ENCODE measurements at places on chromosomes 1 and 21.

DNA sequence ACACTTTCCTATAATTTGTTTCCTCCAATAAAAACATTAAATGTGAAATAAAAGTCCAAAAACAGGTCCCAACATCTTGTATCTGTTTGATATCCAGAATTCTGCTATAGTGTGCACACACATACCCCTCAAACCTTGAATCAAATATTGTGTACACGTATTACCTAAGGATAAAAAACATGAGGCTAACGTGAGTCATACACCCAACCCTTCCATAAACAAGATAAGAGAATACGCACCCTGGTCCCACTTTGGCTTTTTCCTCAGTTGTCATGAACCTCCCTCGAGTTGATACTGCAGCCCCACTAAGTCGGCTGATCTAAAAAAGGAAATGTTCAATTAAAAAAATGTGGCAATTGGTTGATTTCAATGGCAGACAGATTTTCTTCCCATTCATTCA lies 5.2 kb downstream of the KHDC4 start:
- DNase-seq: peak; percentile 41

GRCh38 chr1:47230692-47231300 lies 1.2 kb downstream of the TAL1 start:
- DNase-seq: no peak

GRCh38 chr1:17717594-17718535 lies 37.3 kb upstream of the ACTL8 start:
- DNase-seq: no peak

DNA sequence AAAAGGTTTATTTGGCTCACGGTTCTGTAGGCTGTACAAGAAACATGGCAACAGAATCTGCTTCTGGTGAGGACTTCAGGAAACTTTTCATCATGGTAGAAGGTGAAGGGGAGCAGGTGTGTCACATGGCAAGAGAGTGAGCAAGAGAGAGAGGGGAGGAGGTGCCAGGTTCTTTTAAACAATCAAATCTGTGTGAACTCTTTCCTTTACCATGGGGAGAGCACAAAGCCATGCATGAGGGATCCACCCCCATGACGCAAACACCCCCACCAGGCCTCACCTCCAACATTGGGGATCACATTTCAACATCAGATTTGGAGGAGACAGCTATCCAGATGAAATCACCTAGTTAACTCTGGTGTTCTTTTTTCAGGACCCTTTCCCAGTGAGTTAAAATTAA lies 103.6 kb downstream of the GALNT2 start:
- no peak for DNase-seq

- no peak for DNase-seq
Measured at GRCh38 chr21:32757804-32758203, 13.8 kb downstream of the PAXBP1 start.

GRCh38 chr1:194833111-194833510 lies 1646.7 kb upstream of the B3GALT2 start:
- DNase-seq: no peak

DNA sequence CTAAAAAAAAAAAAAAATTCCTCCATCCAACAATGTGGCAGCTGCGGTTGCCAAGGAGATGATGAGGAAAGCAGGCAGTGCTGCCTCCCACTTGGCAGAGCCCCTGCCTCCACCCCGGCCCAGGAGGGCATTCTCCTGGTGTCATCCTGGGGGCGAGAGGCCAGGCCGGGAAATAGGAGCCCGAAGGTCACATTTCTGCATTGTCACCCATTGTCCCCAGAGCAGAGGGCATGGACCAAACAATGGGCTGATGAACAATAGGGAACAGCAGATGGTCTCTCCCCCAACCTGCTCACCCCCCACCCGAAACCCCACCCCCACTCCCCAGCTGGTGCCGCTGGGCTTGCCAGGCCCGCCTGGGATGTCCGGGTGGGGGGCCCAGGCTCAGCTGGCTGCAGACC lies 37.3 kb downstream of the CAMK2N1 start:
- DNase-seq: no peak

- DNase-seq: no peak
Measured at GRCh38 chr1:1624443-1625403, 7.2 kb upstream of the MMP23B start.

GRCh38 chr1:162172311-162173102 lies 103.0 kb downstream of the NOS1AP start:
- DNase-seq: no peak

DNA sequence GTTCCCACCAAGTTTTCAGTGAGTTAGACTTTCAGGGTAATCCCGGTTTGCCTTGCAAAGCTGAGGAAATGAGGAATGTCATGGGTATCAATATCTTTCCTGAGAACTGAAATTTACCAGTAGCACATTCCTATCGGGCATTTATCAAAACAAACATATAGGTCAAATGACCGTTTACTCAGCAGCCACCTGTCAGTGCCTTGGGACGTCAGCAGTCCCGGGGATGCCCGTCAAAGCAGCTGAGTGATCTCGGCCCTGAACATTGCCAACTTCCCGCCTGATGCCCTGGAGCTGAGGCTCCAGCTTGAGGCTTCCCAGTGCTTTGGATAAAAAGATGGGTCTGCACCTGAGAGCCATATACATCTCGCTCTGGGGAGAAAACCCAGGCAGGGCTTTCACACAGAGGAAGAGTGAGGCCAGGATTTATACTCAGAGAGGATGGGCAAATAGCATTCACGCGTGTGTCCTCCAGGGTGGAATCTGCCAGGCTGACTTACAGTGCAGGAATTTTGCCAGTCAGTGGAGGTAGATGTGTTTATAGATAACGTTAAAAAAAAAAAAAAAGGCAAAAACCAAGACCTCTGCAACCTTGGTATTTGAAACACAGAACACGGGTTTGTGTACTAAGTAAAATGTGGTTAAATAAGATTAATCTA lies 435.7 kb upstream of the VAMP3 start:
- DNase-seq: no peak

- no peak for DNase-seq
Measured at GRCh38 chr1:235022341-235022980, 106.2 kb downstream of the TOMM20 start.

- no peak for DNase-seq
Measured at GRCh38 chr1:62544570-62544969, 52.8 kb upstream of the ANGPTL3 start.
